ENCODE measurements at places on chromosomes 12 and 14.

- no peak for DNase-seq
These were observed 33.4 kb downstream of the SUSD6 start for GRCh38 chr14:69644814-69645213.

DNA sequence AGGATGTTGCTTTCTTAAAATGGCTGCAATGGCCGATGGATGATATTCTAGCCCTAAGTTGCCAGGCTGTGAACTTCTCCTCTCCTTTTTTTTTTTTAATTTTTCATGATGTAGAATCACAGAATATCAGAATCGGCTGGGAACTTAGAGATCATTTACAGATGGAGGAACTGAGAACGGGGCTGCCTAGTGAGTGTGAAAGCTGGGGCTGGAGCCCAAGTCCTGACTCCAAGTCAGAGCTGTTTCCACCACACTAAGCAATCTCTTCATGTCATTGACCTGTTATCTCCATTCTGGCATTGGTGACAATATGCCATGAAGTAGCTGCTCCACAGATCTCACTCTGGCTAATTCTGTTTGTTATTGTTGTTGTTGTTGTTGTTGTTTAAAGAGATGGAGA, 121.7 kb downstream of the SLC38A1 start:
- no peak for DNase-seq

DNA sequence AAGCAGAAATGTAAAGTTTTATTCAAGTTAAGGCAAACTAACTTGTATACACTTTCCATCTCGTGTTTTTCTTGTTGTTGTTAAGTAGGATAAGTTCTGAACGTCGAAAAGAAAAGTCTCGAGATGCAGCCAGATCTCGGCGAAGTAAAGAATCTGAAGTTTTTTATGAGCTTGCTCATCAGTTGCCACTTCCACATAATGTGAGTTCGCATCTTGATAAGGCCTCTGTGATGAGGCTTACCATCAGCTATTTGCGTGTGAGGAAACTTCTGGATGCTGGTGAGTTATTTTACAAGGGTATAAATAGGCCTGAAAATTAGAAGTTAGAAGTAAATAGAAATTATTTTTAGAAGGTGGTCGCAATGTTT, 25.0 kb downstream of the HIF1A start:
- no peak for DNase-seq

- DNase-seq, result peak; percentile 47
These were observed 58.4 kb upstream of the STAC3 start for GRCh38 chr12:57309420-57309819.

DNA sequence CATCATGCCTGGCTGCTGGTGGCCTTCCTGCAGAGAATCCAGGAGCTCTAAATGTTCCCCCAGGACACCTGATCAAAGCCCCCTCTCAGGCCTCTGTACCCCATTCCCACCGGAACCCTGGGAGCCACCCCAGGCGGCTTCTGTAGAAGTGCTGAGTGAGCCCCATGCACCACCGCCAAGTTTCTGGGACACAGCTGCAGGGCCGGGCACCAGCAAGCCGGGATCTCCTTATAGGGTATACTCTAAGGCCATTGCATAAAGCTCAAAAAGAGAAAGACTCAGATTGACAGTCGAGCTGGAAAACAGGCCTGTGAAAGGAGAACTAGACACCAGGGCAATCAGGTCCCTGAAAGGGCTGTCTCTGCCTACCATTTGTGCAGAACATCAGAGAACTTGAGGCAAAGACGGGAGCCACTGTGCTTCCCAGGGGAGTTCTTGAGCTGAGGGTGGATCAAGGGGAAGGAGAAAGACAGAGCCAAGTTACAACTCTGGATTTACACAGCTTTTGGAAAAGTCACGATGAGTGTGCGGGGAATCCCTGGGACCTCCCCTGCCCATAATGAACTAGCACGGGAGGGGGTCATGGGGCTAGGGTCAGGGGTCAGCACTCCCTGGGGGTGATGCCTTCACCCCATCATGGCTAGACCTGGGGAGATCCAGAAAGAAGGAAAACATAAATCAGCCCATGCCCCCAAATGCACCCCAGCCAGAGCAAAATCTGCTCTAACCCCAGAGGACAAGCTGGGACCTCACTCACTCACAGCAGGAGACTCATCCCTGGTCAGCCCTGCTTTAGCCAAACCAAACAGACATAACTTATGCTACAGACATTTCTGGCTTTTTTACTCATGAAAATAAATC, 51.1 kb downstream of the ITPK1 start:
- DNase-seq, result peak; percentile 20

DNA sequence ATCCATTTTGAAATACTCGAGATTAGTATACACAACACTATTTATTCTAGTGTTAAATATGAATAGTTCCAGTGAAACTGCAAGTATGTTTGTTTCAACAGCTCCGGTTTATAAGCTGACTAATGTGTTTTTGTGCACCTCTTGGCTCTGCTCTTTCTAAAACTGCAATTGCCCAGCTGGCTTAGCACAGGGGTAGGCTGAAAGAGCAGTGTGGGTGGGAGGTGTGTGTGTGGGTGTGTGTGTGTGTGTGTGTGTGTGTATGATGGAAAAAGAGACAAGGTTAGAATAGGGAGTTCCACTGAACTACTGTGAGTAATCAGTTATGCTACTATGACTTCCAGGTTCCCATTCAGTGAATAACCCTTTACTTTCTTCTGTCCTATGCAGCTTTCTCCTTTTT, 37.8 kb upstream of the DDHD1 start:
- no peak for DNase-seq

GRCh38 chr14:85911044-85911443, 381.1 kb downstream of the FLRT2 start:
- no peak for DNase-seq

Data from AG08395 (cell line).